GOT3 (cell line): ENCODE measurements at places on chromosomes 6 and 20.

GRCh38 chr20:61891916-61892649, 173.6 kb downstream of the TAF4 start:
- no peak for DNase-seq

DNA sequence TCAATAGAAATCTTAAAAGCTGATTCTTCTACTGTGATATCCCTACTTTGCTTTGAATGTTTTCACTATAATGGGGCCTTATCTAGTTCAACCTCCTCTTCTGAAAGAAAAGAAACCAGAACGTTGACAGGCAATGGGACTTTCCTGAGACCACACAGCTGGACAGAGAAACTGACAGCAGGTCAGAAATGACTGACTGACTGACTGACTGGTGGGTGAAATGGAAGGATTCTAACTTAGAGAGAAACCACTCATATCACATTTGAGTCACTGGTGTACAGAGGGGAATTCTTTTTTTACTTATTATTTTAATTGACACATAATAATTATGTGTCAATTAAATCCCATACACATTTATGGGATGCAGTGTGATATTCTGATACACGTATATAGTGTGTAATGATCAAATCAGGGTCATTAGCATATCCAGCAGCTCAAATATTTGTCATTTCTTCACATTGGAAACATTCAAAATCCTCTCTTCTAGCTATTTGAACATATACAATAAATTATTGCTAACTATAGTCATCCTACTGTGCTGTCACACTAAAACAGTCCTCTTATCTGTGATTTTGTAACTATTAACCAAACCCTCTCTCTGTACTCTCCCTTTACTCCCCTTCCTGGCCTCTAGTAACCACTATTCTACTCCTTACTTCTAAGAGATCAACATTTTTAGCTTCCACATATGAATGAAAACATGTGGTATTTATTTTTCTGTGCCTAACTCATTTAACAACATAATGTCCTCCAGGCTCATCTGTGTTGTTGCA, 64.8 kb upstream of the NRSN1 start:
- DNase-seq, result no peak

DNA sequence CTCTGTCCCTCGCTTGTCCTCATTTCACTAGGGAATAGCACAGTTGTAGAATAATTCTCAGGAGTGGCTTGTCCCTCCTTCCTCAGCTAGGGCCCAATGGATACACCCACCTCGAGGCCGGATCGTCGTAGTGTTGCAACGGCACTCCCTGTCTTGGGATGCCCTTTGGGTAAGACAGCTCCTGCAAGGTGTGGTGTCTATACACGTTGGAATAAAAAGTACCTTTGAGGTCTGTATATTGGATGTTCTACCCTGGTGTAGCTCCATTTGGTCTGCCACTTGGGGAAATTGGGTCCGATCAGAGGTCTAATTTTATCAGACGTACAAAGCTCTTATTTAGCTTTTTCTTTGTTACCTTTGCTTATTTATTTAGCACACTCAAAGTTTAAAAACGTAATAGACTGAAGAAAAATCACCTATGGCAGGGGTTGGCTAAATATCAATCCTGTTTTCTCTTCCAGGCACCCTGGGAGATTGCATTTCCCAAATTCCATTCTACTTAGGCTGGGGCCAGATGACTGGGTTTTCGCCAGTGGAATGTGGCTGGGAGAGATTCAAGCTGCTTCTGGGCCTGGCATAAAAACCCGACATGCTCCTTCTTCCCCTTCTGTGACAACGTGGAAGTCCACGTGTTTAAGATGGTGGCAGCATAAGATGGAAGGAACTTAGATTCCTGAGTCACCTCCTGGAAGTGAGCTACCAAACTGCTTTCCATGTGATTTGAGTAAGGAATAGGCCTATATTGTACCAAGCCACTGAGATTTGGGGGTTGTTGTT, 82.3 kb upstream of the CD83 start:
- no peak for DNase-seq

DNA sequence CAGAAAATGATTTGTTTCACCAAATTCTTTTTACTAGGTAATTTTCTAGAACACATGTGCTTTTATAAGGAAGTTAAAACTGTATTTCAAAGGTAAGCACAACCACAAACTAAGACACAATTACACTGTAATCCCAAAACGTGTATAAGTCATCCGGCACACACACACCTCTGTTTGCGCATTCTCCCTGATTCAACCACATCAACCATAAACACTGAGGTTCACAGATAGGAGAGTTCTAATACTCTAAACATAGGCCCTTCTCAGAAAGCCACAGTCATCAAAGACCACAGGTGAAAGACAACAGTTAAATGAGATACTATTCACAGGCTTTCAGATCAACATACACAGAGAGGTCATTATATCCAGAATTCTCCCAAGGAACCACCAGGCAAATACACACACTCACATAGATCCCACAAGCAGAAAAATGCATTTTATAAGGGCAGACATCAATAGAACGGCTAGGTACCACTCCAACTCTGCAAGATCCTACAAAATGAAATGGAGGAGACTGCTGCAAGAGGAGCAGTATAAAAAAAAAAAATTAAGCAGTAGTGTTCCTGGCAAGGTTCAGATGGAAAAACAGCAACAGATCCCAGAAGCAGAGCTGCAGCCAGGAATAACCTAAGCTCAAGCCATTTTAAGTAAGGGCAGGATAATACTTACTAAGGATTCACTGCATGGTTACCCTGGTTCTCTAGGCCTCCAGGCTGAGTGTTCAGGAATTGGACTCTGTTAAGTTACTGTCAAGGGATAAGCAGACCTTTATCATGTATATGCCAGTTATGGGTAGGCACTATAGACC, 6.6 kb upstream of the FBXO9 start:
- no peak for DNase-seq

DNA sequence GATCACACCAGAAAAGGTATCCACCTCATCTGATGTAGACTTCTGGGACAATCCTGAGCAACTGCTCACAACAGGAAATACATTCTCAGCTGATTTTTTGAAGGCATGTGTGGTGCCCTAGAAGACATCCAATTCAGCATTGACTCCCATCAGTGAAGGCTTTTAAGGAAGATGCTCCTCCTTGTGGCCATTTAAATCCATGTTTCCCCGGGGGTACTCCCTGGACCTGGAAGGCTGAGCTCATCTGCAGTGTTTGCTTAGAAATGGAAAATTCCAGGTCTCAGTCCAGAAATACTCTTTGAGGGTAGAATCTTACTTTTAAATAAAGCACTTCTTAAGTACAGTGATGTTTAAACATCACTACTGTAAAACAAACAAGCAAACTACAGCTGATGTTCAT, 195.5 kb upstream of the PDE10A start:
- DNase-seq, result no peak

DNA sequence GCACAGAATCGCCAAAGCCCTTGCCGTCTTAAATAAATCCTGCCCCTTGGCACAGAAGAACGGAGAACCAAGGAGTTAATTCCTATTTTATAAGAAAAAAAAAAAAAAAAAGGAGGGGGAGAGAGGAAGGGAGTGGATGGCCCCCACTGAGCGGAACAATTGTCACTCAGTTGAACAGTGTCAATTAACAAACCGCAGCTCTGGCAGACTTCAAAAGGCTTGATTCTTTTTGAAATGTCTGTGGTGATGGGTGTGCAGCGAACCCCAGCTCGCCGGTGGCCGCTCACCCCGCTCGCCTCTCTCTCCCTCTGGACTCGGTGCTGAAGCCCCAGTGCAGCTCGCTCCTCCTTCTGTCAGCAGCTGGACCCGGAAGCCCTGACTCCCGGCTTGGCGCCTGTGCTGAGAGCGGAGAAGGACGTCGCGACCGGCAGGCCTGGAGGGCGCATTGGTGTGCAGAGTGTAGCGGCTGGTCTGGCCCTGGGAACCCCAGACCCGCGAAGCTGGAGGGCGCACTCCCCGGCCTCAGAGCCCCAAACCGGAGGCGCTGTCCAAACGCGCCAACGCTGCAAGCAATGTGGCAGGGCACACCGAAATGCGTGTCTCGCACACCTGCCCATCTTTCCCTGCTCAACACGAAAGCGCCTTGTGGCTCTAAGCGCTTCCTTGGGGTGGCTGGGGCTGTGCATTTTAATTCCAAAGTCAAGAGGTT, 3.4 kb downstream of the LINC00237 start:
- no peak for DNase-seq

DNA sequence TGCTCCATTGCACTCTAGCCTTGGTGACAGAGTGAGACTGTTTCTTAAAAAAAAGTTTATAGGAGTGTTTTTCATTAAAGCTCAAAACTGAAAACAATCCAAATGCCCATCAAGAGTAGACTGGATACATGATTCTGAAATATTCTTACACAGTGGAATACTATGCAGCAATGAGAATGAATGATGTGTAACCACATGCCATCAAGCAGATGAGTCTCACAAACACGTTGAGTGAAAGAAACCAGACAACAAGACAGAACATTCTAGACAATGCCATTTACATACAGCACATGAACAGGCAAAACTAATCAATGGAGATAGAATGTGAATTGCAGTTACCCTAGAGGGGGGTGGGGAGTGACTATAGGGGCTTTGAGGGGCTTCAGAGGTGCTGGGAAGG, 72.4 kb downstream of the TOX2 start:
- no peak for DNase-seq

DNA sequence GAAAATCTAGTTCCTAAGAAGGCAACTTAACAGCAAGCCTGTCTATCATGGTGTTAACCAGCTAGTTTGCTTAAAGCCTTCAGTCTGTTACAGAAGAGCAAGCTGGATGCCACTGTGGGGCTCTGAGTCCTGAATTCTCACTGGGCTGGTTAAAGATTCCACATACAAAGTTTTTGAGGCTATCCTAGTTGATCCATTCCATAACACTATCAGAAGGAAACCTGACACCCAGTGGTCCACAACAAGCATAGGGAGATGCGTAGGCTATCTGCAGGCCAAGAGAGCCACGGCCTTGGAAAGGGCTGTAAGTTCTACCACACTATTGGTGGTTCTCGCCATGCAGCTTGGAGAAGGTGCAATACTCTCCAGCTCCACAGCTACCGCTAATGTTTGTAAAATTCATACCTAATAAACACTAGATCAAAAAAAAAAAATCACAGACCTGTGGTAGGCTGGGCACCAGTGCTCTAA, 420 bp upstream of the MCCD1 start:
- no peak for DNase-seq

GRCh38 chr6:142185641-142186040, 38.6 kb downstream of the VTA1 start:
- no peak for DNase-seq

- no peak for DNase-seq
Measured at GRCh38 chr6:4294636-4295035, 159.3 kb upstream of the ECI2 start.

DNA sequence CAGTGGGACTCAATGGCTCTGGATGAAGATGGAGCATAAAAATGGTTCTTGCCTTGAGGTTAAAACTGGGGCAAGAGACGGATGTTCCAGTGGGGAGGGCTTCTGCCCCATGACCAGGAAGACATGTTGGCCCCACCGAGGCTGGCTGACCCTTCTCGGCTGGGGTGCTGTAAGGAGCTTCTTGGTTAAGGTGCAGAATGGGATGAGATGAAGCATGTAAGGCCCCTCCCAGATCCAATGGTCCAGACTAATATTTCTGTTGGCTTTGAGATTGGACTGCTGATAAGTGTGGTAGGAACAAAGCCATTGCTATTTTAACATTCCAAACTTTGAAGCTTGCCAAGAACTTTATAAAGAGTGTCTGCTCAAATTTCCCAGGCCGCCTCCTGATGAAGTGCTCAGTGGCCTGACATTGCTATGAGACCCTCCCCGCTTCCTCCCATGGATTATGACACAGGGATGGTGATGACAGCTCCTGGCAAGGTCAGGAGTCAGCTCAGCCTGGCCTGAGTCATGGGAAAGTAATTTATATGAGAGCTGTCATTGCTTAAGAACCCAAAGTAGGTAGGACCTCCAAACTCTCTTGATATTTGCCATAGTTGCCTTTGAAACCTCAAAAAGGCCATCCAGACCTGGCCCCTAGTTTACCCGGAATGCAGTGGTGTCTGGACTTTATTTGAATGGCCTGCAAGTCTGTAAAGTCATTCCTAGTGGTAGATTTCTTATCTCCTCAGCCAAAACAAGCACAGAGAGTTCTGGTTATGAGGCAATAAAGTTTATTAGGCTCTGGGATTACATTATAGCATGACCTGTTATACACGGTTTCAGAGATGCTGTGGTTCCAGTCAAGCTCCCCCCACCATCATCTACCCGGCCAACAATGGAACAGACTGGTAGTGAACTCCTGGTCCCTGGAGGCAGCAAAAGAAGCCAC, 55.2 kb downstream of the TGM2 start:
- DNase-seq, result peak; percentile 59
